Stimulated activated CD4-positive, alpha-beta T cell treated with anti-CD3 and anti-CD28 coated beads, Interleukin-1b, Interleukin-23, amount 100 ng/mL, for 48 hours (primary cell): ENCODE measurements at places on chromosomes 12 and 14.
A peak's percentile ranks its signal among the peaks of the same experiment; 100 is the strongest.

- DNase-seq, result no peak
These were observed 8.8 kb downstream of the GALNT16 start for GRCh38 chr14:69268763-69269162.

GRCh38 chr14:87892763-87893162, 100.2 kb downstream of the GALC start:
- DNase-seq, result no peak

DNA sequence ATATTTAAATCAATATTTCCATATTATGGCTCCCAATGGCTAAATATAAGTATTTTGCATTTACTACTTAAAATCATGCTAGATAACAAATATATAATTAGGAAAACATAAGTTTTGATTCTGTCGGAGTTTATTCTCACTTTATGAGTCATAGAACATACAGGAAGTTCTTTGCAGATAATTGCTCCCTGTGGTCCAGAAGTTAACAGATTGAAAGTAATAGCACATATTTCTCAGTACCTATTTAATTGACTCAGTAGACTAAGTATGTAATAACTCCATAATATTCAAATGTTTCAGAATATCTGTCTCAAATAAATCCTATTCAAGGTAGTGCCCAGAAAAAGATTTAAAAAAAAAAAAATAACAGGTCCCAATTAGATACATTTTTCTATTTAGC, 806.0 kb upstream of the ATXN7L3B start:
- no peak for DNase-seq

GRCh38 chr12:101076921-101077320, 133.1 kb downstream of the SLC5A8 start:
- DNase-seq, result no peak

GRCh38 chr12:57133916-57134315, 5.6 kb downstream of the LRP1 start:
- no peak for DNase-seq

- peak; percentile 14 for DNase-seq
These were observed 3.0 kb upstream of the LGALS3 start for GRCh38 chr14:55126034-55126433.

GRCh38 chr14:21915826-21916225, 242.2 kb upstream of the OR4E1 start:
- no peak for DNase-seq

DNA sequence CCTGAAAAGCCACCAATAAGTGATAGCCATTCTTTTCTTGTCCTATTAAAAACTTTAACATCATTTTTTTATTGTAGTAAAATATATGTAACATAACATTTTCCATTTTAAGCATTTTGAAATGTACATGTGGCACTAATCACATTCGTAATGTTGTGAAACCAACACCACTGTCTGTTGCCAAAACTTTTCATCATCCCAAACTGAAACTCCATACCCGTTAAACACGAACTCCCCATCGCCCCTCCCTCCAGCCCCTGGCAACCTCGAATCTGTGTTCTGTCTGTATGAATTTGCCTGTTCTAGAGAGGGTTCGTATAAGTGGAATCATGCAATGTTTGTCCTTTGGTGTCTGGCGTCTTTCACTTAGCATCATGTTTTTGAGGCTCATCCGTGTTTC, 75.9 kb downstream of the CCDC92 start:
- DNase-seq, result no peak

DNA sequence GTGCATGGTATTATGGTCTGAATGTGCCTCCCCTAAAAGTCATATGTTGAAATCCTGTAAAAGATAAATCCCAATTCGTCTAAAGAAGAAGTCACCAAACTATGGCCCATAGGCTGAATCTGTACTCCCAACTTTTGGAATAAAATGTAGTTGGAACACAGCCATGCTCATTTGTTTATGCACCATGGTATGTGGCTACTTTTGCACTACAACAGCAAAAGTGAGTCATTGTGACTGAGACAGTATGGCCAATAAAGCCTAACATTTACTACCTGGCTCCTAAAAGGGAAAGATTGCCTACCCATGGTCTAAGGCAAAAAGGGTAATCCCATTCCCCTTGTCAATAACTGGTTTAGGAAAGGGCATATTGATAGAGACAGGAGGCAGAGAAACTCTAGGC, 101.8 kb downstream of the LRIG3 start:
- no peak for DNase-seq

DNA sequence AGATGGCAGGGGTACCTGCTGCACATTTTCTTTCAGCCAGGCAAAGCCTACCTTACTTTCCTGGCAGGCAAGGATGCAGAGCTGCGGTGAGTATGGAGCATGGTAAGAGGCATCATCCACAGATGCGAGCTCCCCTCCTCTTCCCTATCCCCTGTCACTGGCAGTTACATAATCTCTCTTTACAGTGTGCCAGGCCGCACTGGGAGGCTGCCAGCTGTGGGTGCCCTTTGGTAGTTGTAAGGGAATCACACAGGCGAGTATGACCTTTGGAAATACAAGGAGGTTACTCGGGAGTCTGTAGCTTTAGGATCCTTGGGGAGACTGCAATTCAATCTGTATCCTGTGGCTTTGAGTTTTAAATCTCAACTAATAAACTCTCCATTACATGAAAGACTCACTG, 132.5 kb downstream of the KTN1 start:
- no peak for DNase-seq

DNA sequence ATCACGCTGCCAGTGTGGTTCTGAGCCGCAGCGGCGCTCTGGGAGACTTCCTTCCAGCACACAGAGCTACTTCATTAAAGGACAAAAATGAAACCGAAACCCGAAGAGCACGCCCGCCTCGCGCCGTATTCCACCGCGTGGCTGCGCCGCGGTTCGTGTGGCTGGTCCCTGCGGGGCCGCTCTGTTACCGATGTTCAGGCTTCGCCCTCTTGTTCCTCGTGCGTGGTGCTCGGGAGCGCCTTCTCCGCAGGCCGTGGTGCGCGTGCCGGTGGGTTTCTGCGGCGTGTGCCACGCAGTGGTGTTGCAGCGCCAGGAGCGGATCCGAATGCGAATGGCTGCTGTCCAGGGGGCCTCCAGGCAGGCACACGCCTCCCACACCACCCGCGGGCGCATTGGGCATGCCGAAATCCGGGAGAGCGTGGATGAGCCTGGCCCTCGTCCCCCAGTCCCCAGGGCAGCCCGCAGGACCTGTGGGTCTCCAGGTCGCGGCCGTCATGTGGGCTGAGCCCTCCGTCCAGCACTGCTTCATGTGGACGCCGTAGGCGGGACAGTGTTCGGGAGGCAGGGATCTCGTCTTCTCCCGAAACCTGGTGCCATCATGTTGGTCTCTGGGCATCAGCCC, 91.2 kb downstream of the ADGRD1 start:
- DNase-seq, result no peak

DNA sequence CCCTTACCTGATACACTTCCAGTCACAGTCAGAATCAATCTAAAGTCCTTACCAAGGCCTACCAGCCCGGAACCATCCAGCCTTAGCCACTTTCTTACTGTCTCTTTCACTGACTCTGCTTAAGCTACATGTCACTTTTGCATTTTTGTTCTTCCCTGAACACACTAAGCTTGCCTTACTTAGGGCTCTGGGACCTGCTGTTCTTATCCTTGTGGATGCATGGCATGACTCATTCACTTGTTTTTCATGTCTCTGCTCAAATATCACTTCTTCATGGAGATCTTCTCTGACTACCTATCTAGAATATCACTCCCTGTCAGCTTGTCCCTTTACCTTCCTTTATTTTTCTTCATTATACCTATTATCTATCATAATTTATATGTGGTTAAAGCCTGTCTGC, 65.6 kb upstream of the ZDHHC17 start:
- no peak for DNase-seq

GRCh38 chr14:104237651-104238423, 99.5 kb downstream of the KIF26A start:
- no peak for DNase-seq

GRCh38 chr12:27973487-27973890, 956 bp upstream of the PTHLH start:
- DNase-seq, result no peak

DNA sequence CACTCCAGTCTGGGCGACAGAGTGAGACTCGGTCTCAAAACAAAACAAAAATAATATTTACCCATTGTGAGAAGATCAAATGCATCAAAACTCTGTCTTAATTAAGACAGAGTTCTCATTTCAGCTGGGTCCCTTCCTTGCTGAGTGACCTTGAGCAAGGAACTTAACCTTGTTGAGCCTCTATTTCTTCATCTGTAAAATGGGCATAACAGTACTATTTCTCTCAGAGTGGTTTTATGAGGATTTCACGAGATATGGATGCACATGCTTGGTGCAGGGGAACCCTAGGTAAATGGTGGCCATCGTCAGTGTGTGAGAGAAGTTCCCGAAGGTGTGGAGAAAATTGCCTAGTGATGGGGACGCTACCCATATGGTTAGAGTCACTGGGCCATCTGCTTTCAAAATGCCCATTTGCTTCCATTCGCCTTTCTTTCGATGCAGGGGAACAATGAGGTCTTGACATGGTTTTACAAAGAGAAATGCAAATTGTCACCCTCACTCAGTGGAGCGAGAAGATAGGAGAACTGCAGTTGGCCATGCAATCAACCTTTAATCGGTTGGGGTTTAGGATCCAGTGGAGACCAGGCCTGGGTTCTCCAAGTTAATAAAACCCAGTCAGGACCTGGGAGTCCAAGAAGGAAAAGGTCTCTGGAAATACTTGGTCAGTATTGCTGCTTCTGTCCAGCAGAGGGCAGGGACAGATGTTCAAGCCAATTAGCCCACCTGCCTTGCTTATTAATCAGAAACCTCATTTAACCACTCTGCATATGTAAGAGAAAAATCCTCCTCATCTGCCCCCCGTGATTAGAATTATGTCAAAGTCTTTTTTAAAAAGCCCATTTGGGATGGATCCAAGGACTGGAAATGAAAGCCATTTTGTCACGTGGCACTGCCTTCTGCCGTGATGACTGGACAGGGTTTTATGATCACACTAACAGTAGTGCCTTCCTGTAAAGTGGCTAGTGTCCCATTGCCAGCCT, 37.2 kb downstream of the CFAP251 start:
- DNase-seq, result no peak

DNA sequence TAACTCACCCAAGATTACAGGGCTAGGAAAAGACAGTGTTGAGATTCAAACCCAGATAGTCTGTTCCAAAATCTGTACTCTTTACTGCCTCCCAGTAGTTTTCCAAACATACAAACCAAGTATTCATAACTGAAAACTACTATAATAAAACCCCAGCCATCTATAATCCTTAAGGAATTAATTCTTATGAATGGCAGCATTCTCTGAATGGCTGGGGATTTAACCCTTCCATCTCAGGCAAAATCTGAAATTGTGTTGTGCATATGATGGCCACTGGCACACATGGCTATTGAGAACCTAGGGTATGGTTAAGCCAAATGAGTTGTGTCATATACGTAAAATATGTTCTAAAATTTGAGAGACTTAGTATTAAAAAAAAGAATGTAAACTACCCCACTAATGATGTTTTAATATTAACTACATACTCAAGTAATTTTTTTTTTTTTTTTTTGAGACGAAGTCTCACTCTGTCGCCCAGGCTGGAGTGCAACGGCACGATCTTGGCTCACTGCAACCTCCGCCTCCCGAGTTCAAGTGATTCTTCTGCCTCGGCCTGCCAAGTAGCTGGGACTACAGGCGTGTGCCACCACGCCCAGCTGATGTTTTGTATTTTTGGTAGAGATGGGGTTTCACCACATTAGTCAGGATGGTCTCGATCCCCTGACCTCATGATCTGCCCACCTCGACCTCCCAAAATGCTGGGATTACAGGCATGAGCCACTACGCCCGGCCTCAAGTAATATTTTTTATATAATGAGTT, 16.7 kb downstream of the PPP1R13B start:
- no peak for DNase-seq

- no peak for DNase-seq
These were observed 95.5 kb upstream of the USP44 start for GRCh38 chr12:95646781-95647190.

DNA sequence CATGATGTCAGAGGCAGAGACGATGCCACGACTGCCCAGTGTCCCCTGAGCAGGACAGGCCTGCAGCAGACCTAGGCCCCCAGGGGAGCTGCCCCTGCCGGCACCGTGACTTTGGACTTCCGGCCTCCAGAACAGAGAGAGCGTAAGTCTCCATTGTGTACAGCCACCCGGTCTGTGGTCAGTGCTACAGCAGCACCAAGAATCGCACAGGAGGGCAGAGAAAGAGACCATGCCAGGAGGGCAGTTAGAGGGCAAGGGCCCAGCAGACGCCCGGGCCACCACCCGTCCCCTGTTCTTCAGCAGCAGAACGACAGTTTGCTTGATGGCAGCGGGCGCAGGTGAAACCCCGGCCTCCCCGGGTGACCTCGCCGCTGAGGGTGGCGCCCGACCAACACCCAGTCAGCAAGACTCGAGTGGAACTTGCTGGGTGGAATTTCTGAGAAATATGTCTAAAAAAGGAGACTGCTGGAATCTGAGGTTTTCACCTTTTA, 19.7 kb downstream of the GALNT9 start:
- no peak for DNase-seq

- no peak for DNase-seq
These were observed 33.6 kb downstream of the FUT8 start for GRCh38 chr14:65446159-65446558.

- DNase-seq, result no peak
These were observed 399.4 kb downstream of the C12orf75 start for GRCh38 chr12:105729926-105730325.

DNA sequence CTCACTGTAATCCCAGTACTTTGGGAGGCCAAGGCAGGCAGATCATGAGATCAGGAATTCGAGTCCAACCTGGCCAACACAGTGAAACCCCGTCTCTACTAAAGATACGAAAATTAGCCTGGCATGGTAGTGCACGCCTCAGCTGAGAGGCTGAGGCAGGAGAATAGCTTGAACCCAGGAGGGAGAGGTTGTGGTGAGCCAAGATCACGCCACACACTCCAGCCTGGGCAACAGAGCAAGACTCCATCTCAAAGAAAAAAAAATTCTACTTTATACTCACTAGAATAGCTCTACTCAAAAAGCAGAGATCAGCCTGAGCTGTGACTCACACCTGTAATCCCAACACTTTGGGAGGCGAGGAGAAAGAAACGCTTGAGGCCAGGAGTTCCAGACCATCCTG, 17.1 kb downstream of the NUMB start:
- no peak for DNase-seq

DNA sequence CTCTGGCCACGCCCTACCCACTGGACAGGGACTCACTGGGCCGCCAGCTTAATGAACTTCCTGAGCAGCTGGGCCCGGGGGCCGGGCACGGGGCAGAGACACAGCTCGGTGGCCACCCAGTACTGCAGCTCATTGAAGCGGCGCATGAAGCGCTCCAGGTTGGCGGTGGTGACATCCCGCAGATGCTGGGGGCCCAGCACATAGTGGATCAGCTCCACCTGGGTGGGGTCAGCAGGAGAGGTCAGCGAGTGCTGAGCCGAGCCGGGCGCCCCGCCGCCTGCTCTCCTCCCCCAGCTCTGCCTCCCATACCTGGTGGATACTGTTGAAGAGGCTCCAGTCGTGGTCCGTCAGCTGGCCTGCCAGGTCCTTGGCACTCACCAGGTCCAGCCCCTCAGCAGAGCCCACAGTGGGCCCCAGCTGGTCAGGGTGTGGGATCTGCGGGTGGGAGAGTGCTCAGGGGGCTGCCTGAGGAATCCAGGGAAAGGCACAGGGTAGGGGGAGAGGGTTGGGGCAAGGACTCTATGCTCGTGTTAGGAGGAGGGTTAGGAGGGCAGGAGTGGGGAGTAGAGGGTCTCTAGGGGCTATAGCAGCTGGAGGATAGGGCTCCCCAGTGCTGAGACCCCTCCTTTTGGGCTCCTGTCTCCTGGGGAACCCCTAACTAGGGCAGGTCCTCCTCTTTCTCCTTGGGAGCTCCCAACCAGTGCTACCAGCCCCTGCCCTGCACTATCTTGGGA, 15.5 kb upstream of the ENDOU start:
- no peak for DNase-seq

- peak; percentile 43 for DNase-seq
These were observed 56.8 kb downstream of the DUSP16 start for GRCh38 chr12:12505544-12506495.

GRCh38 chr14:66752109-66752508, 244.2 kb downstream of the GPHN start:
- no peak for DNase-seq
